ENCODE measurements at places on chromosomes 2 and 18.
A peak's percentile ranks its signal among the peaks of the same experiment; 100 is the strongest.

DNA sequence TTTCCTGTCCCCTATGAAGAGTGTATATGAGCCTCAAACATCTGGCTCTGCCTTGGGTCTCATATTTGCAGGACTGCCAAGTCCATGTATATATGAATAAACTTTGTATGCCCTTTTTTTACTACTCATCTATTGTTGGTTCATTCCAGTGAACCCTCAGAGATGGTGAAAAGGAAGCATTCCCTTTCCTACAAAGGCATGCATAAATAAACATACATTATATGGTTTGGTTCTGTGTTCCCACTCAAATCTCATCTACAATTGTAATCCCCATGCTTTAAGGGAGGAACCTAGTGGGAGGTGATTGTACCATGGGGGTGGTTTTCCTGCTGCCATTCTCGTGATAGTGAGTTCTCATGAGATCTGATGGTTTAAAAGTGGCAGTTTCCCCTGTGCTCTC lies 534.2 kb downstream of the SPAG16 start:
- DNase-seq = no peak

DNA sequence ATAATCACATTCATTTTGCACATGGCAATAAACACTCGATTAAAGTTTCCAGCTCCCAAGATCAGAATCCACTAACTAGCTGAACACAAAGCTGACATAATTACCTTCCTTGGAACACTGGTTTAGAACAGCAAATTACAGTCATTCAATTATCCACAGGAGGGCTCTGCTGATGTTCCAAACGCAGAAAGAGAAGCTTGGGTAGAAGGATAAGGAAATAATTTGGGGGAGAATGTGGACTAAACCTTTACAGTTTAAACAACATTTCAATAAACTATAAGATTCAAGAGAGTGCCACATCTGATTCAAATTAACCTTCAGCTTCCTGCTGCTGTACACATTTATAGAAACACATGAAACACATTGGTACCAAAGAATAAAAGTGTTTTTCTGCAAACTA lies 67.8 kb upstream of the ARL4C start:
- DNase-seq = no peak

- peak; percentile 55 for DNase-seq
Observed at GRCh38 chr2:173762221-173762620, 203.0 kb downstream of the SP3 start.

- no peak for DNase-seq
Observed at GRCh38 chr2:108074946-108075345, 88.6 kb downstream of the SLC5A7 start.

All from hematopoietic multipotent progenitor cell treated with erythropoietin and hydrocortisone succinate and interleukin-3 and kit ligand, for 6 days (in vitro differentiated cells).